ENCODE measurements at places on chromosomes 16 and 17.

- no peak for DNase-seq
These were observed 44.0 kb upstream of the YPEL2 start for GRCh38 chr17:59287452-59287851.

GRCh38 chr17:41463746-41464145 lies 3.4 kb downstream of the KRT32 start:
- DNase-seq: no peak

GRCh38 chr17:67992548-67993152 lies 3.6 kb downstream of the C17orf58 start:
- DNase-seq: no peak

DNA sequence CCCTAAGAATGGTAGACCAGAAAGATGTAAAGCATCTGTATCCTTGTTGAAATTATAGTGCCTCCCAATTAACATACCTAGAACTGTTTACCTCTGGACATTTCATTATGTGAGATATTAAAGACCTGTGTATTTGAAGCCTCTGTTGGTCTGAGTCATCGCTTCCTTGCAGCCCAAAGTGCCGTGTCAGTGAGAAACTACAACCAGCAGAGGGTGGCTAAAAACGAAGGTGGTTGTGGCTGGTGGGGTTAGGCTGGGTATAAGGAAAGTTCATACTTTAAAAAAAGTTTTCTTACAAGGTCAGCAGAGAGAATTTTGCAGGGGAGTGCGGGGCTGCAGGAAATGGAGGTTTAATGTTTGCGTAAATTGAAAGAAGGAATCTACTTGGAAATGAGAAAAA lies 290.7 kb downstream of the TMEM114 start:
- no peak for DNase-seq

- peak; percentile 44 for DNase-seq
These were observed at the start of gene TNK1 for GRCh38 chr17:7380855-7381683. TNK1 (plus strand) TSS chr17:7381089; CDS start chr17:7382927, 1,838 bp downstream.

DNA sequence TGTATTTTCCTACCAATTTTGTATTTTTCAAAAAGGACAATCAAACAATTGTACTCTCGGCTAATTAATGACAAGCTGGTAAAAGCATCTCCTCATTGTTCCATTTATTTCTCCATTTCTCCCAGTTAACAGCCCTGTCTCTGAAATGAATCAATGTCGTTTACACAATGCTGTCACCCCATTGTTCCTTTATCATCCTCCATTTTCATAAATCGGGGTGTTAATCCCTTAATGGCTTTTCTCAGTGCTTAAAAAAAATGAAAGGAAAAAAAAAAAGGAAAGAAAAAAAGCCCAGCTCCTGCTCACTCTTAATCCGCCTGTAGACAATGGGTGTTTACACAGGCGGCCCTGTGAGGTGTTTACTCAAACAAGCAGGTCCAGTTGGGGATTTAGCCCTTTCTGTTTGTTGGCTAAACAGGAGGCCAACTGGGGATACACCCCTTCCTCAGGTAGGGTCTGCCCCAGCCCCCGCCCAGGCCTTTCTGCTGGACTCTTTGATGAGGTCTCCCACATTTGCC lies 86.8 kb upstream of the SALL1 start:
- DNase-seq: peak; percentile 56

- no peak for DNase-seq
These were observed 98.9 kb upstream of the DYNLRB2 start for GRCh38 chr16:80441935-80442334.

- no peak for DNase-seq
These were observed 31.7 kb downstream of the PRPSAP2 start for GRCh38 chr17:18889658-18890057.

- no peak for DNase-seq
These were observed 4.7 kb upstream of the CCL18 start for GRCh38 chr17:36059406-36059805.

- no peak for DNase-seq
These were observed 20.2 kb downstream of the SLC16A3 start for GRCh38 chr17:82248815-82249674.

- peak; percentile 51 for DNase-seq
These were observed 113.8 kb downstream of the ABCC12 start for GRCh38 chr16:48041981-48042421.

DNA sequence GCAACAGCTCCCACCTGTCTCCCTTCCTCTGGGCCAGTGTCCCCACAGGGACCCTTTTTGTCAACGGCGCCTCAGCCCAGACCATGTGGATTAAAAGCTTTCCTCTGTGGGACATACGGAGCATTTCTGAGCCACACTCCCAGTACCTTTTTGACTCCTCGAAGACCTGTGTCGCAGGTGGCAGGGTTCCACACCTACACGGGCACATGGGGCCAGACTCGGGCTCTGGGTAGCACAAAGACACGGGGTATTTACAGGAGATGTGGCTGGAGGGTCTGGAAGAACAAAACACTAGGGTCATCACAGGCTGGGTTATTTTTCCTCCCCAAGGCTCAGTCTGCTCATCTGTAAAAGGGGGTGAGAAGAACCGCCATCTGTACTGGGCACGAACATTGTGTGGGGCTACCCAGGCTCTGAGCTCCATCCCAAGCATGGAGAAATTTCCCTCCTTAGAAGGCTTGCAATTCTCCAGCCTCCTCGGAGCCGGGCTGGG lies 32.5 kb upstream of the SNN start:
- DNase-seq: no peak

DNA sequence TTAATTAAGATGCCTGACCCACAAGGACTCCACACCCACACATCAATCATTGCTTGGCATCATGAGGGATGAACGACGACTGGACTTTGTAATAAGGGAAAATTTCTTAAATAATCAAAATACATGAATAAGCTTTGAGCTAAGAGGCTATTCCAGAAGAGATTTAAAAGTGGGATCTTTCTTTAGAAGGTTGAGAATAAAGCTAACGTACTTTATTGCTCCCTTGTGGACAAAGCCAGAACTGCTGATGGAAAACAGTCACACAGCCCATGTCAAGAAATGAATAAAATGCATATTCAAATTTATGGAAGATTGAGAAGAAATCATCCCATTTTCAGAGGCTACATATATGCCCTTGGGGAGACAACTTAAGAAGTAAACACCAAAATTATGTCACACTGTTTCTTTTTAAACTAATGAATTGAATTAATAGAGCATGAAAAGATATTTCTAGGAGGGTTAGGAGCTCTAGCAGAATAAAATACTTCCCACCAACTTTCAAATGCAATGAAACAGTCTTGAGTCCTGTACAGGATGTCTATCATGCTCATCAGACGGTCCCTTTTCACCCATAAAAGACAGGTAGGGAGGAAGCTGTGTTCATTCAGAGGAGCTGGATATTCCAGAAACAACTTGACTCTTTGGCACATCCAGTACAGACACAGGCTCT lies 60.2 kb upstream of the PHOSPHO1 start:
- DNase-seq: no peak

DNA sequence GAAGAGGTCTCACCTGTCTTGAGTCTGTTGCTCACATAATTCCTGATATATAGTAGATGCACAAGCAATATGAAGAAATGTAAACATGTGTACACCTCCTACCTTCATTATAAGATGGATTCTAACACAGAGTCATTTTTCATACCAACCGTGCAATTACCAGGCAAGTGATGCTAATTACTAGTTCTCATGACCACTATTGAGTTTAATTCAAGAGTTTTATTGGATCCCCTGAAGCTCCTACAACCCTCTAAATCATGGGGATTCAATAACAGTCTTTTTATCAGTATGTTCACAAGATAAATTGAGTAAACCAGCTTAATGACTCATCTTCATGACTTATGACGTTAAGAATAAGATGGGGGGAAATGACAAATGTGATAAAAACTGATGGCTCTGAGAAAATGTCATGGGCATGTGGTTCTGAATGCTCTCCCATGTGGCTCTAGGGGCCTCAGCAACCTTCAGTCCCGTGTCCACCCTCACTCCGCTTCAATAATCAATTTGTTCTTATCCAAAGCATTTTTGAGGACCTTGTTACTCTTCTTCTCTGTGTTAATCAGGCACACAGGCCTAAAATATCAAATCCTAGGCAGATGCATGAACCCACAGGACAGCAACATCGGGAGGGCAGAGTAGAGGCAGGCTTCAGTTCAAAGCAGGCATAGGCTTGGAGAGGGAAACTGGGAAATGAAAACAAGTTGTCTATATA lies 42.8 kb downstream of the PRAC1 start:
- DNase-seq: no peak

- no peak for DNase-seq
These were observed 736 bp downstream of the CNP start for GRCh38 chr17:41967141-41967920.

DNA sequence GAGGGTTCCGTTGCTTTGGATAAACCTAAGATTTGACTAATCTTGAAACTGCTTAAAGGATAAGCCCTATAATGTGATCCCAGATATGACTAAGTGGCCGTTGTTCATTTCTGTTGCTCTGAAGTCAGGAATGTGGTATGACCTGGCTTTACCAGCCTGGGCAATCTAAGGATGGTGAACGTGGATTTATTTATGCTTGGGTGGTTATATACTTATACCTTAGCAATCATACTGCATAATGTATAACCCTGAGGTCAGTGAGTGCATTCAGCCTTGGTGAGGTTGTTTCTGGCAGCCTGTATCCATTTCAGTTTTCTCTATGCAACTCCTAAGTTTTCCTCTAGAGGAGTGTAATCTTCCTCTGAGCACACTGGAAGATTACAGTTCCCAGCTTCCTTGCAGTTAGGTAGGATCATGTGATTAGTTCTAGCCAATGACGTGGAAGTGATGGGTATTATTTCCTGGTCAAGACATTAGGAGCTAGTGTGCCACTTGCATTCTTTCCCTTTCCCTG lies 41.9 kb downstream of the FTO start:
- DNase-seq: peak; percentile 52

- DNase-seq: no peak
These were observed 17.5 kb upstream of the CACNA1H start for GRCh38 chr16:1135459-1135825.

- DNase-seq: no peak
These were observed 18.7 kb upstream of the JPH3 start for GRCh38 chr16:87583453-87584131.

GRCh38 chr16:75733305-75734211 lies 7.3 kb upstream of the CPHXL start:
- peak; percentile 84 for DNase-seq

- no peak for DNase-seq
These were observed 7.8 kb downstream of the NR1D1 start for GRCh38 chr17:40092581-40092980.

DNA sequence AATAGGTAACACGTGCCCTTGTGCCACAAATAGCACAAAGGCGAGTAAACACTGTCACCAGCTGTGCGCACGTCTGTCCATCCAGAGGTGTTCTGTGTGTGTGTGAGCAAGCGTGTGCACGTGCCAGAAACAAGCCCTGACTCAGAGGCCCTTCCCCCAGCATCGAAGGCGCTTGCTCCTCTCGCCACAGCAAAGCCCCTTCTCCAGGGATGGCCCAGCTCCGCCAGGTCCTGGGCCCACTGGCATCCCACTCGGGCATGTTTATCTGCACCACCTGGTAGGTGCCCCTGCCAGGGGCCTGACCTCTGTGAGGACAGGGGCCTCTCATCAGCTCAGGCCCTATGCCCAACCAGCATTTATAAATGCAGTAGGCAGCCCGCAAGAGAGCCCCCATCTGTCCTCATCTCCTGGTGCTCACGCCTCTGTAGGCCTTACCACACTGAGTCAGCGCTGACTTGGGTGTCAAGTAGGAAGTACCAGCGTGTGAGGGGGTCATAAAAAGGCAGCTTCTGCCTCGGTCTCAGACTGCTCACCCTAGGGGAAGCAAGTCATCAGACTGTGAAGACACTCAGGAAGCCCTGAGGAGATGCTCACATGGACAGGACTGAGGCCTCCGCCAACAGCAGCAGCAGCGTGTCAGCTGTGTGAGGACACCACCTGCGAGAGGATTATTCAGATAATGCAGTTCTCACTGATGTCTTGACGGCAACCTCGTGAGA lies 10.8 kb downstream of the TMEM235 start:
- no peak for DNase-seq

DNA sequence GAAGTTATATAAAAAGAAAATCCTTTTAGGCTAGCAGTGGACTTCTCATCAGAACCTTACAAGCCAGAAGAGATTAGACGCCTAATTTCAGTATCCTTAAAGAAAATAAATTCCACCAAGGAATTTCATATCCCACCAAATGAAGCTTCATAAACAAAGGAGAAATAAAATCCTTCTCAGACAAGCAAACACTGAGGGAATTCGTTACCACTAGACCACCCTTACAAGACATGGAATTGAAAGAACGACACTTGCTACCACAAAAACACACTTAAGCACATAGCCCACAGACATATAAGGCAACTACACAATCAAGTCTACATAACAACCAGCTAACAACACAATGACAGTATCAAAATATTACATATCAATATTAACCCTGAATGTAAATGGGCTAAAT lies 299.2 kb downstream of the TOX3 start:
- no peak for DNase-seq

DNA sequence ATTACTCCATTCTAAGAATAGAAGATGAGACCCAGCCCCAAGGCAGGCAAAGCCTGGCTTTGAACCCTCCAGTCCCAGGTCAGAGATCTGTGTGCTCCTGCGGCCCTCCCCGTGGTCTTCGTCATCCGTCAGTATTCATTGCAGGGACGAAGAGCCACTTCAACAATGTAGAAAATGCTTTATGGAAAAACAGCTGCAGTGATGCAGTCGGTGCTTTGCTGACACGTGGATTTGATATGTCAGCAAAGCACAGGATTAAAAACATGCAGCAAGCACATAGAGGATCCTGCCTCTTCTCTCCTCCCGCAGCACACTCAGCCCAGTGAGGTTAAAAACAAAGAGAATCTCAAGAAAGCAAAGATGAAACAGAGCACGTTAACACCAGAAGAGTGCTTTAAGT lies 117.1 kb upstream of the AXIN2 start:
- no peak for DNase-seq

DNA sequence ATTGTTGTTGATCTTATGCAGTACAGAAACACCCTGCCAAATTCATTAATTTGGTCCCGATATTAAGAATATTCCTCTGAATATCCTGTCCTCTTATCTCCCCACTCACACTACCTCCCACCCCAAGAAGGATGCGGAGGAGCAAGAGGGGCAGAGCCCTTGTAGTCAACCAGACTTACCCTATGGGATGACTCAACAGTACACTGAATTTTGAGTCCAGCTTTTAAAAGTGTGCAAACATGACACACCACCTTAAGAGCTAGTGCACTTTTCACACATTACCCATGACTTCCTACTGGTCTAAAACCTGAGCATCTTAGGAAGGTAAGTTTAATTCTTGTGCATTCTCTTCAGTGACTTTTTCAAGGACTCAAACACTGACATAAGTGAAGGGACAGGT lies 9.5 kb downstream of the USP22 start:
- no peak for DNase-seq

GRCh38 chr16:77556201-77556873 lies 121.5 kb upstream of the ADAMTS18 start:
- peak; percentile 59 for DNase-seq
